ENCODE measurements at places on chromosomes 12 and 14. TPM values are rescaled to one million over a fixed set of nuclear protein-coding genes. Genes with fewer than 3 reads are reported as not detected.

DNA sequence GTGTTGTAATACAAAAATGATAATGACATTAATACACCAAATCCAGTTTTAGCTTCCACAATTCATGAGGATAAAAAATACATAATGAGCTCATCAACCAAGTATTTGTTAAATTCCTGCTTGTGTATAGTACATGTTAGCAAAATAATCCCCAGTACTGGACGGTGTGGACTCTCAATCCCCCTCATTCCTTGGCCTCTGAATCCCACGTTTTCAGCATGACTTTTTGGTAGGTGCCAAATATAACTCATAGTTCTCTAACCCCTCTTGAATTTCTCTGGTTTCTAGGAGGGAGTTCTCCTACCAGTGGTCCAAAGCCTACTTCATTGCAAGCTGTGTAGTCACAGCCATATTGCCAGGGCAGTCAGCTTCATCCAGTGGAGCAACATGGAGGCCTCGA, 41.4 kb upstream of the EPS8 start:
- peak; percentile 64 for DNase-seq

DNA sequence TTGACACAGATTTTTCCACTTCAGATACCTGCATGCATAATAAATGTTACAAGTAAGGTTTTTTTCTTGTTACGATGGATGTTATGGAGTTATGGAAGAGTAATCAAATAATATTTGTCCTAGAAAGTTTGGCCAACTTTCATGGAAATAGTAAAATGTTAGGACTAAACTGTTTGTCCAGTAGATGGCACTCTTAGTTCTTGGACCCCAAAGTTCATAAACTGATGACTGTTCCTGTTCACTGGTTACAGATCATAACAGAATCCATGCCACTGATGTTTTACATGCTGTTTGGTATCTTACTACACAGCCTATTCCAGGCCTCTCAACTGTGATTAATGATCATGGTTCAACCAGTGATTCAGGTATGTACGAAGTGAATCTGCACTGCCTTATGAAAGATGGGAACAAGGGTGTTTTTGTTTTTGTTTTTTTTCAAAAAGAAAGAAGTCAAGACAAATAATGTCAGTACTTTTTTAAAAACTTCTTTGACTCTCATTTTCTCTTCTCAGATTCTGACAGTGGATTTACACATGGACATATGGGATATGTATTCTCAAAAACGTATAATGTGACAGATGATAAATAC, 48.8 kb upstream of the SLCO1C1 start:
- DNase-seq = peak; percentile 73

DNA sequence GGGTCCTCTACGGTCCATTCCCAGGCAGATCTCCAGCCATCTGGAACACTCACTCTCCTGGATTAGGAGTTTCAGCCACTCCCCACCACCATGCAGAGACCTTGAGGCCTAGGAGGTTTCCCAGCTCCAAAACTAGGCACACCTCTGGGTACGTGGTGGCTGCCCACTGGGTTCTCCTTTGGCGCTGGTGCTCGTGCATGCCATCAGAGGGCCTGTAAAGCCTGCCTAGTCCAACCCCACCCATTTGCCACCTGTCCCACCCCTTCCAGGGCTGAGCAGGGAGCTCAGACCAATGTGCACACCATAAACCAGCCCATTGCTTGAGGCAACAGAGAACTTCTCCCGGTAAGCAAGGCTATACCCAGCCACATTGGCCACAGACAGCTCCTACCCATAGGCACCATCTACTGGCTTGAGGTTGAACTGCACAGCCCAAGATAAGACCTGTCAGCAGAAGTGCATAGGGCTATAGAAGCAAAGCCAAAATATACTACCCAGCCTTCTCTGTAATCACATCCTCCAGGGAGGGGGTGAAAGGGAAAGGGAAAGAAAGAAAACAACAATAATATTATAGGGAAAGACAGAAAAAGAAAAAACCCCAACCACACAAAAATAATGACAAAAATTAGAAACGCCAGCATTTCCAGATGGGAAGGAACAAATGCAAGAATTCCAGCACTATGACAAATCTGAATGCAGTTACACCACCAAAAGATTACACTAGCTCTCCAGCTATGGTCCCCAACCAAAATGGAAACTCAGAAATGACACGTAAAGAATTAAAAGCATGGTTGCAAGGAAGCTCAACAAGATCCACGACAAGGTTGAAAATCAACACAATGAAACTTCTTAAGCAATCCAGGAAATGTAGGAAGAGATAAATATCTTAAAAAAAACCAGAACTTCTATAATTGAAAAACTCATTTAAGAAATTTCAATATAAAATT, 111.9 kb upstream of the CCDC175 start:
- peak; percentile 69 for DNase-seq

DNA sequence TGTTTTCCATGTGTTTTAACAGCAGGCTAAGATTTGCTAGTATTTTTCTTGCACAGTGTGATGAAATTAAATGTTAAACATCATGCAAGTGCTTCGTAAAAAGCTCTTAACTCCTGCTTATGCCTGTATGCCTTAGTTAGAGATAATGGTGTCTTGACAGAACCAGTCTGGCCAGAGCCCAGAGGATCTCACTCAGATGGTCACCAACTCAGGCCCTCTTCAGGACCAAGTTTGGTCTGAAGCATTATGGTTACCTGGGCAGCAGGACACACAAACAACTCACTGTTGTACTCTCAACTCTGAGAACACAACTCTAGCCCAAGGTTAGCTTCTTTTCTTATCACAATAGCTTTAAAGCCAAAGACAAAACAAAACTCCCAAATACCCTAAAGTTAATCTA, 115.4 kb downstream of the KIF21A start:
- no peak for DNase-seq

DNA sequence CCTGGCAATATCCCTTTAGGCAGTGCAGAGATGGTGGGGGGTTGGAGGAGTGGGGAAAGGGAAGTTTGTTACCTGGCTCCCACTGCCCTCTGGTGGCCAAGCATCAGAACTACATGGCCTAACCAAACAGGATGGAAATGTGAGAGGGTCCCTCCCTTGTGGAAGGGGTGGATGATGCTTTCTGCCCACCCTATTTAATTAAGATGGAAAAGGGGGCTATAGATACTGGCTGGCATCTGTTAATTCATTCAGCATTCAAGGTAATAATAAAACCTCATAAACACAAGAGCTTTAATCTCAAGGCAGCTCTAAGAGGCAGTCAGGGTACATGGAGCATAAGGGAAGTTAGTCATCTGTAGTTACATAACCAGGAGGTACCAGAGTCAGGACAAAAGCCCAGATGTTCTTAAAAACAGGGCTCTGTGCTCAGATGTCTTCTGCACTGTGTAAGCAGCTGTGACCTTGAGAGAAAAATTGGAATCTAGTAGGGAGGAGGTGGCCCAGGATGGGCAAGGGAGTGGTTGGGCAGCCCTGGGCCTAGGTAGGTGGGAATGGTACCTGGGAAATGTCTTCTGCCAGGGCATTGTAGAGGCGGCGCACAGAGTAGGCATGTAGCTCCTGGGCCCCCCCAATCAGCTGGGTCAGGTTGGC, 4.6 kb downstream of the AP1G2 start:
- peak; percentile 48 for DNase-seq

KRT5 gene
- not detected for polyA plus RNA-seq

- DNase-seq = no peak
Observed at GRCh38 chr12:71303199-71303598, 136.4 kb upstream of the LGR5 start.

ATP6V1D gene
- 192 TPM for polyA plus RNA-seq

PYGL gene
- polyA plus RNA-seq = 56.2 TPM

DNA sequence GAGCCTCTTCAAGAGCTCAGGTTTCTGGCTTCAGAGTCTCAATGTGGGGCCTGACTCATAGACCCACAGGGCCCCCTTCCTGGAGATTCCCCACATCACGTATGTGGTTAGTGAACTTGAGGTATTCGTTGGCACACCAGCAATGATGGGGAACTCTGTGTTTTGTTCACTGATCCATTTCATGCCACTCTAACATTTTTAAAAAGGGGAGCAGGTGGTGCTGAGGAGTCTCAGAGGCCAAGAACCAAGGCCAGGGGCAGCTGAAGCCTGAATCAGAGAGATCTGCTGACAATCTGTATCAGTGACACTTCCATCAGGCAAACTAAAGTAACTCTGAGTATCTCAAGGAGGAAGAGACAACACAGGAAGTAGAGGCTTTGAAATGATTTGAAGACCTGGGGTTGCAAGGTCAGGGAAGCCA, 323.4 kb downstream of the VRK1 start:
- DNase-seq = no peak

FLRT2 gene
- 34.9 TPM for polyA plus RNA-seq

- peak; percentile 36 for DNase-seq
Observed at GRCh38 chr14:28766469-28766955, at the start of gene FOXG1. Gene FOXG1 (plus strand): TSS chr14:28766787. CDS start chr14:28767280, 493 bp downstream.

All from GM23248 (cell line).